ENCODE measurements at places on chromosomes 2 and 18.

- DNase-seq = no peak
These were observed 54.5 kb downstream of the C18orf63 start for GRCh38 chr18:74370115-74370514.

- DNase-seq = no peak
These were observed 109.5 kb upstream of the DAPL1 start for GRCh38 chr2:158685646-158686045.

- no peak for DNase-seq
These were observed 139.5 kb downstream of the RIF1 start for GRCh38 chr2:151549191-151549590.

DNA sequence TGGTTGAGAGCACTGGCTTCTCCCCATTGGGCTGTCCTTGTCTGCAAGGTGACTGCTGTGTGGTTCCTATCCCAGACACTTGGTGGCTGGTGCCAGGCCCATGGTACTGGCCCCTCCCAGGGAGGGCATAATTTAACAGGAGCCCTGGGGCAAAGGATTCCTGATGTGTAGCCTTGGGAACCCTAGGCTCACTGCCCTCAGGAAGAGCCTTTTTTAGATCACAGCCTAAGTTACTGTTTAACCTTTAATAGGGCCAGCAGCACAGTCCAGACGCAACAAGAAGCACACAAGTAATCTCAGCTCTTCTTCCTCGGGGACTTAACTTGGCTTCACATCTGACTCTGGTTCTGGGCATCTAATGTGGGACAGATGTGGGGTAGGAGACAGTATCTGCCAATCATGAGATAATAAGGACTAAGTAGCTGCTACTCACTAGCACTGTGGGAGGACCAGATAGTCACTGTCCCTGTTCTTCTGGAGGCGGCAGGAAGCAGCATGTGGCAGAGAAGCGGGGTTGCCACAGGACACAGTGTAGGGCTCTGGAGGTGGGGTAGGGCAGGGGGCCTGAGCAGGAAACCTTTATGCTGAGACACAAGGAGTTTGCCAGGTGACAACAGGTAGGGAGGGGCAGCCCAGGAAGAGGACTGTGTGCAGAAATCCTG is 136.3 kb downstream of the TMEM17 start:
- DNase-seq = no peak
